Hippocampal formation (tissue), 2 donors: ENCODE measurements at places on chromosomes 12 and 14.
A peak's percentile ranks its signal among the peaks of the same experiment; 100 is the strongest.

- DNase-seq: no peak
These were observed 4.0 kb downstream of the KRT5 start for GRCh38 chr12:52515927-52516831.

GRCh38 chr14:76280221-76280620 lies 95.7 kb upstream of the ESRRB start:
- no peak for DNase-seq

DNA sequence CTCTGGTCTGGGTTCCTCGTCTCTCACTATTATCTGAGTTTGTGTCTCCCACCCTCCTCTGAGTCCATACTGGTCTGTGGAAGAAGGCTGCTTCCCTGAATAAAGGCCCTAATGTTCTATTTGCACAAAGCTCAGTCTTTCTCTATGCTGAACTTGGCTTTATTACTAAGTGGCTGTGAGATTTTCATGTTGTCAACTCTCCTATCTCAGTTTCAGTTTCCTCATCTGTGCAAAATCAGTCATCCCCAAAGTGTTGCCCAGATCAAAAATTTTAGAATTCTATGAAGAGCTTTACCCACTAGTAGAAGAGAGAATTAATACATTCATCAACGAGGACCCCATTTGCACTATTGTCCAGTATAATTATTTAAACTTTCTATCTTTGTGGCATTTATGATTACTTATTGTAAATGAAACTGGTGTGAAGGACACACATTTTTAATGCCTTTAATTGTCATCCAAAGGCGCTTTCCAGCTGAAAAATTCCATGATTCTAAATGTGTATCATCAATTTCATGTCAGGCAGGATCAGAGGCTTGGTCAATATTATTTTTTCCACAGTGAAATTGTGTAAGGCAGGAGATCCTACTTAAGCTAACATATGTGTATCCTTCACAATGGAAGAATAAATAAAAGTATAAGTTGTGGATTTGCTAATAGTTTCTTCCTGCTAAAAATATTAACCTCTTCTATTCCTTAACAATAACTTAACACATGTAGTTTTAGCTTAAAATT lies 79.1 kb upstream of the EEA1 start:
- no peak for DNase-seq

DNA sequence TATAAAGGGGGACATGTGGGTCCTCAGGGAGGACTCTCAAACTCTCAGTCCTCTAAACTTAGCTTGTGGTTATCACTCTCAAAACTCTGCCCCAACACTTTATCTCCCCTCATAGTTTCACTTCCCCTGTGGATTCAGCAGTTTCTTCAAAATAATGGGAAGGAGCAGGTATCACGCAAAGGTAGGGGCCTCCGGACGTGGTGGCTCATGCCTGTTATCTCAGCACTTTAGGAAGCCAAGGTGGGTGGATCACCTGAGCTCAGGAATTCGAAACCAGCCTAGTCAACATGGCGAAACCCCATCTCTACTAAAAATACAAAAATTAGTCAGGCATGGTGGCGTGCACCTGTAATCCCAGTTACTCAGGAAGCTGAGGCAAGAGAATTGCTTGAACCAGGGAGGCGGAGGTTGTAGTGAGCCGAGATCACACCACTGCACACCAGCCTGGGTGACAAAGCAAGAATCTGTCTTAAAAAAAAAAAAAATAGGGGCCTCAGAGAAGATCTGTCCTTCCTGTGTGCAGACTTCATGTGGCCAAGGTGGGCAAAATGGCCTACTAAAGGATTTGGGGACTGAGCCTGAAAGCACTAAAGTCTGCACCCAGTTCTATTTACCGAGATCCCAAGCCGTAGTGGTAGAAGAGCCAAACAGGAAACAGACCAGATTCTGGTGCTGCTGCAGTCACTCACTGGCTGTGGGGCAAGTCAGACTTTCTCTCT lies 6.4 kb downstream of the ITGB7 start:
- no peak for DNase-seq

DNA sequence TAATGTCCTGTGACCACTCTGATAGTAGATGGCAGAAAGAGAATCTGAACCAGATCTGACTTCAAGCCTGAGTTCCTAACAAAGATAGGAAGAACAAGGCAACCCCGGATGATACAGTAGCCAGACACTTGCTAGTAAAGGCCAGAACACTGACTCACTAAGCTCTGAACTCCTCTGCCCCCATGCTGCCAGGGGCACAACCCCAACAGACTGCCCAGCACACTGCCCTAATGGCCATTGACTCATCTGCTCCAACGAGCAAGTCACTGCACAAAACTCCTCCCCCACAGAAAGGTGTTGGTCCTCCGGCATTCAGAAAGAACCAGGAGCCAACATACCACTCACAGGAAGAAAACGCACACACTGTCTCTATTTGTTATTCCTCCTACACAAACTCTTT lies 179.6 kb upstream of the NUDT4 start:
- no peak for DNase-seq

DNA sequence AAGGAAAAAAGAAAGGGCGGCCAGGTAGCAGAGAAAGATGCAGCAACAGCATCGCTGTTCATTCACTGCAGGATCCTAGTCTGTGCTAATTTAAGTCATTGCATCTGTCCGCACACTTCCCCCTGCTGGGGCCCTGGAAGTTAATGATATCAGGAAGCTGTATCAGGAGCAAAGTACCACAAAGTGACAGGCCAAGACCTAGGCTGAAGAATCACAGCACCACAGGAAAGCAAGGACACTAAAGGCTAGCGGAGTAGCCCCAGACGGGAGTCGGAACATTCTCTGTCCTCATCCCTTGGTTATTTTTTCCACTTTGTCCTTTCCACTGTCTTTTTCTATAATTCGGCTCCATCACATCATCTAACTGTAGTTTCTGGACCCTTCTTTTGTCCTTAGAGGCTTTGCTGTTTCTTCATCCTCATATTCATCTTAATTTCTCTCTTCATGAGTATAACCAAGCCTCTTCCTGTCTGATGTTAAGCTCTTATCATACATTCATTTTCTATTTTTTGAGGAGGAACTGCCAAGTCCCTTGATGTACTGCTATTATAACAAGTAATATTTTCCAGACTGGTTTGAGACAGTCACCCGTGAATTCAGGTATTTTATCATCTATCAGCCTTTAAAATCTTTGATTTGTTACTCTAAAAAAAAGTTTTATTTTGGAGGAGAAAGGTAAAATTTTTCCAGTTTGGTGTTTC lies 28.3 kb downstream of the DUSP16 start:
- DNase-seq: no peak

GRCh38 chr12:30909349-30910037 lies 17.1 kb upstream of the TSPAN11 start:
- no peak for DNase-seq

GRCh38 chr12:47894652-47895051 lies 10.1 kb downstream of the VDR start:
- DNase-seq: no peak

GRCh38 chr12:31531893-31532292 lies 59.0 kb downstream of the DENND5B start:
- DNase-seq: no peak

GRCh38 chr14:68788996-68789820 lies 3.7 kb downstream of the ZFP36L1 start:
- DNase-seq: peak; percentile 78

GRCh38 chr12:69342421-69342820 lies 5.8 kb upstream of the LYZ start:
- no peak for DNase-seq

DNA sequence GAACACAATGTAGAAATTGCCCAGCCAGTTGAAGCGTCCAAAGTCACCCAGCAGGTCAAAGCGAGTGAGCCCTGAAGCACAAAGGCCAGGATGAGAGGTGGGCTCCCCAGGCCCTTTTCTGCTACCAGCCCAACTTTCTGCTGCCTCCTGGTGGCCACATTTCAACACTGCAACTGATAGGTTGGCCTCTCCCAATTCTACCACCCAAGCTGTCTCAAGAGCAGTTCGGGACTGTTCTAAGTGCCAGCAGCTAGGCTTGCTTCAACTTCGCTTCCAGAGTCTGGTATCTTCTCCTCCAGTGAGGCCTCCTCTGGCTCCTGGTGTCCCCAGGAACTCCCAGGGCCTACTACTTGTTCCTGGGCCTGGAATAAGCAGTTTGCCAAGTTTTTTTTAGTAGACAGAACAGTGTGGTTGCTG lies 3.4 kb upstream of the DHH start:
- peak; percentile 32 for DNase-seq

DNA sequence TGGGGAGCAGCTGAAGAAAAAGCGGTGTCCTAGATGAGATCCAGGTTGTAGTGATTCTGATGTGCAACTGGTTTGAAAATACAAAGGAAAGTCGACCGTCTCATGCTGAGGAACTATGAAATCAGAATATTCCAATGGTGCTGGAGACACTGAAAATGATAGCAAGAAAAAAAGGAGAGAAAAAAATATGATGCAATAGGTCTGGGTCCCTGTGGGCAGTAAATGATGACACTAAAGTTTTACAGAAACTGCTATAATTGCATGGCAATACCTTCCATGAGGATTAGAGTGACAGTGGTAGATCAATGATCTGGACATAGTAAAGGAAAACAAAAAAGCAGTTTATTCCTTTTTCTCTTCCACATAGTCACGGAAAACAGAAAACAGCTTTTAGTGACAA lies 2.3 kb downstream of the PYM1 start:
- no peak for DNase-seq

DNA sequence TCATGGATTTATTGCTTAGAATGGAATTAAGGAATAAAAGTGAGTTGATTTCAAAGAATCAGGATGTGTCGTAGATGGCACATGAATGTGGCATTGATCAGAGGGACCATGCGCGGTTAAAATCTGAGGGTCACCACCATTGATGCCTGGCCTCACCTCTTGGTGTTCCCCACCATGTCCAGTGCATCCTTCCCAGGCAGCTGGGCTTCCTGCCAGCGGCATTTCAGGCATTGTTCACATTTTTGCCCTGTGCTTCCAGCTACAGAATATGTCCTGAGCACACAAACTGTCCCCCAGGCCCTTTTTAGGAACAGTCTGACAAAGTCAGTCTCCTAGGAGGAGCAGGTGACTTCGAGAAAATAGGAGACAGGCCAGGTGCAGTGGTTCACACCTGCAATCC lies 42.0 kb upstream of the TSPAN9 start:
- no peak for DNase-seq

DNA sequence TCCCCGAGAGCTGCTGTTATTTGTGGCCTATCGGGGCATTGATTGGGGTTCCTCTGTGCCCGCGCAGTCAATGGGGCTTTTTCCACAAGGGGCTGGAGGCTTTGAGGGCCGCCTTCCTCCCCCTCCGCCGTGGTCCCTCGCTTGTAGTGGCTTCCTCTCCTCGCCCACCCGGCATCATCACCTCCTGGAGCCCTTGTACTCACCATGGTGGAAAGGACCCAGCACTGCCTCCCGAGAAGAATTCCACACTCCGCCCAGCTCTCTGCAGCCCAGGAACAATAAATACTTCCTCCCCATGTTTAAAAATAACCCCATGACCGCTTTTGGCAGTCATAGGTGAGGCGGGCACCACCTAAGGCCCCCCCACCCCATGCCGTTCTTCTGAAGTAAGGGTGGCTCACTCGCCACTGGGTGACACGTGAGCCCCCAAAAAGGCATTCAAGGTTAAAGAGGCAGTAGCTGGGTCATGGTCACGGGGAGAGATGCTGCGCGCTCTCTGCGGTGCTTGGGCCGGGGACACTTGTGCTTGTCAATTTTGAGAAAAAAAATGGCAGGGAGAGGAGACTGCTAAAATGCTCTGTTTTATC lies at the start of gene MYL2:
Gene MYL2, minus strand, starts transcription at position 256 of the 587 bp plus-strand sequence. Its CDS starts 50 bp downstream, at position 206.
- DNase-seq: no peak

DNA sequence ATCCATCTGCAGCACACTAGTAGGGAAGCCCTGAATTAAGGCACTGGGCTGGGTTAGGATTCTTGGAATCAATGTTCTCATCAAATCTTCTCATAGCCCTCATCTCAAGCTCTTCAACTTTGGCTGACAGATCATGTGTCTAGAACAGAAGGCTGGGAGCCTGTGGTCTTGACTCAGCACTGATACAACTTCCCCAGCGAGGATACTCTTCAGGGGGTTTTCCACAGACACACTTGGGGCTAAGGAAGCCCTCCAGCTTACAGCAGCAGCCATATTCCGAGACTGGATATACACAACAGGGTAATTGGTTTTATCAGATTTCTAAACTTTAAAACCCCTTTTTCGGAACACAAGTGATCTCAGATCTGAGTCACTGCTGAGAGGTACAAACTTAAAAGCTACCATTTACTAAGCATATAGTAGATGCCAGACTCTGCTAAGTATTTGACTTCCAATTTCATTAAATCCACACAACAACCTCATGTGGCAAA lies 3.5 kb downstream of the FMNL3 start:
- DNase-seq: no peak

DNA sequence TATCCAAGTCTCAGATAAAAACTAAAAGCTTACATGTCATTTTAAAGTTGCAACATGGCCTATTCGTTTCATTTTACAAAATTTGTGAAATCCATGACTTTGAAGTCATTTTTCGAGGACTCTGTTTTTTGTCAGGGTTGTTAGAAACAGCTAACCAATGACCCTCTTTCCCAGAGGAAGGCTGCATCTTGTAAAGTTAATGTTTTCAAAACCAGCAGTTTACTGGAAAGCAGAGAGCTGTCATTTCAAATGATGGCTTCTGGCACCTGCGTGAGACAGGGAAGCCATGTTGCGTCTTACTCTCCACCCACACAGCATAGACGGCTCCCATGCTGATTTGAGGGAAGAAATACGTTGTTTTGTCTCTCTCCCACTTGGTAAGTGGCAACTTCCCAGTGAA lies 50.1 kb upstream of the RTRAF start:
- no peak for DNase-seq

DNA sequence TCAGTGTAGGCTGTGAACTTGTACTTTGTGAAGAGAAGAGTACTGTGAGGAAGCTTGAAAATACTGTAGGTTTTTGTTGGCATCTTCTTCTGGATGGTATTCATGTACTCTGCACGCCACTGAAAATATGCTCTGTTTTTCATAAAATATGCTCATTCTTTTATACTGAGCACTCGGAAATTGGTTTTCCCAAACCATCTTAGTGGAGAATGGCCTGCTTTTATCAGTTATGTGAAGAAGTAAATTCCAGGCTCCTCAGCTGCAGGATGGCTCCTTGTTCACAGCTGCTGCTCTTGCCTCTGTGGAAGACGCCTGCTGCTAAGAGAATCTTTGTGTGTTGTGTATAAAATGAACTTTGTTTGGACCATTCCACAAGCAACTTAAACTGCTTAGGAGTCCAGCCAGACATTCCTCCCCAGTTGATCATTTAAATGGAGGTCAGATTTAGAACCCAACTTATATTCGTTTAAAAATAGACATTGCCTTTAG lies 443.5 kb upstream of the RGS6 start:
- no peak for DNase-seq

DNA sequence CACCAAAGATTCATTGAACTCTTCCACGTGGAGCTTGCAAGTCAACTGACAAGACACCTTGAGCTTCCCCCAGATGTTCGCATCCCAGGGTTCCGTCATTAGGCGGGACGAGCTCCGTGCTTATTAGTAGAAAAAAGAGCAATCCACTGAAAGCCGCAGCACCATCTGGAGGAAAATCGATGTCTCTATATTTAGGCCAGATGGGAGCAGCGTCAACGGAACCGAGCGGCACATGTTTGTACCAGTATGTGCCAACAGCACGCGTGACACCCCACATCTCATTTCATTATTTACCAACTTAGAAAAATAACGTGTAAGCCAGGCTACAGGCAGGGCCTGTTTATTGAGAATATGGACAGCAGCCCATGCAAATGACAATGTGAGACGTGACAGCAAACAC lies 45.8 kb upstream of the TMEM132D start:
- DNase-seq: no peak
